ENCODE measurements at places on chromosomes 13 and 19. TPM values are rescaled to one million over a fixed set of nuclear protein-coding genes. Genes with fewer than 3 reads are reported as not detected.

The KIR2DL3 gene
- total RNA-seq, result not detected

The PRSS57 gene
- total RNA-seq, result not detected

The GPX4 gene
- 363 TPM for total RNA-seq

The ZIM2 gene
- not detected for total RNA-seq

The ZSCAN1 gene
- total RNA-seq, result not detected

The GJB6 gene
- total RNA-seq, result not detected

The ZNF541 gene
- total RNA-seq, result not detected

The FGF9 gene
- total RNA-seq, result not detected
